ENCODE measurements at places on chromosomes 7 and 10.

- no peak for DNase-seq
These were observed 237.3 kb downstream of the CDK14 start for GRCh38 chr7:90833443-90833842.

GRCh38 chr10:2990764-2991163 is 76.6 kb upstream of the PFKP start:
- no peak for DNase-seq

GRCh38 chr10:119550827-119551226 is 8.3 kb upstream of the RGS10 start:
- DNase-seq, result no peak

DNA sequence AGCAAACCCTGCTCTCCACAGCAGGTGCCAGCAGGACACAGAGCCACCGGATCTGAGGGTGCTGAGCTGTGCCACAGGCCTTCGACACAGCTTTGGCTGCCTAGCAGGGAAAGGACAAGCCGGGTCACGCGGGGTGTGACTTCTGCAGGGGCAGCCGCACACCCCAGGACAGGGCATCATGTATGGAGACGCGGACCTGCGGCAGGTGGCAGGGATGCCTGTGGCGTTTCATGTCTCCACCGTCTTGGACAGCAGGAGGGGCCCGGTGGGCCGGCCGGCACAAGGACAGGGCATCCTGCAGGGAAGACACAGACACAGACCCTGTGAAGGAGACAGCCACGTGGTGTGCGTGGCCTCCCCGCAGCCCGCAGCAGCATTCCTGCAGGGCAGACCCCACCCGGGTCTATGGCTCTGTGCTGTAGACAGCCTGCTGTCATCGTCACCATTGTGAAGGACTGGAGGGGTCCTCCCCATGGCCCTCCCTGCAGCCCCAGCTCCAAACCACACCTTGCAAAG is 109.2 kb downstream of the PDGFA start:
- DNase-seq, result no peak

GRCh38 chr10:72425133-72425532 is 70.4 kb upstream of the DNAJB12 start:
- DNase-seq, result no peak

- no peak for DNase-seq
These were observed 11.4 kb upstream of the SCART1 start for GRCh38 chr10:133442191-133442966.

- no peak for DNase-seq
These were observed 68.5 kb downstream of the TET1 start for GRCh38 chr10:68628576-68629127.

GRCh38 chr7:51789489-51789888 is 472.9 kb upstream of the COBL start:
- DNase-seq, result no peak

DNA sequence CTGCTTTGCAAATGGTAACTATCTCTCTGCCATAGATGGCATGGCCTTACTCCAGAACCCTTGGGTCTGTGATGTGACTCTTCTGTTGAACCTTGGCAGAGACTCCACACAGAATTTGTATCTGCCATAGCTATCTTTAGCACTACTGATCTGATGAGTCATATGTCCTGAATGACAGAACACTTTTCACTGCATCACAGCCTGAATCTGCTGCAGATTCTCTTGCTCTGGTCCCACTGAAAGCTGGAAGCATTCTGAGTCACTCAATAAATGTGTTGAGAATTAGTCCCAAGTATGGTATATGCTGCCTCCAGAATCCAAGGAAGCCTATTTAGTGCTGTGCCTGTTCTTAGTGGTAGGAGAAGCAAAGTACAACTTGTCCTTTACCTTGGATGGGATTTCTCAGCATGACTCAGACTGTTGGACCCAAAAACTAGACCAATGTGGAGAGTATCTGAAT is 39.5 kb upstream of the ANKRD1 start:
- no peak for DNase-seq

GRCh38 chr7:30896036-30896435 is 15.6 kb upstream of the AQP1 start:
- no peak for DNase-seq

DNA sequence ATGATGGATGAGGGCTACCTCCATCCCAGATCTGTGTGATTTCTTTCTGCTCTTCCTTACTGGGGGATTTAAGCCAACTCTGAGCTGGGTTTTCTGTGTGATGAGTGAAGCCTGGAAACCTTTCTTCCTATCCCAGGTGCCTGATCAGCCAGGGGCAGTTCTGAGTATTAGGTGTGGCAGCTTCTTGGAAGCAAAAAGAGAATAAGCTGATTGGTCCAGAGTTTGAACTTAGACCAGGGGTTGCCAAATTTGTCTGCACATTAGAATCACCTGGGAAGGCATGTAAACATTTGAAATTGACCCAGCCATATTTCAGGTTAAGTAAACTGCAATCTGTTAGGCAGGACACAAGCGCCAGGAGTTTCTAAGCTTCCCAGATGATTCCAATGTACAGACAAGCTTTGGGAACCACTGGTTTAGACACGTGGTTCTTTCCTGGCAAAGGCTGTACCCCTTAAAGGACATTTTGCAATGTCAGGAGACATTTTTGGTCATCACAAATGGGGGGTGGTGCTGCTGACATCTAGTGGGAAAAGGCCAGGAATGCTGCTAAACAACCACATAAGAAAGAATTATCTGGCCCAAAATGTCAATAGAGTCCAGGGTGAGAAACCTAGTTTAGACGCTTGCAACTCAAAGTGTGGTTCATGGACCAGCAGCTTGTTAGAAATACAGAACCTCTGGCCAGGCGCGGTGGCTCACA is 160.5 kb upstream of the GHITM start:
- DNase-seq, result no peak

DNA sequence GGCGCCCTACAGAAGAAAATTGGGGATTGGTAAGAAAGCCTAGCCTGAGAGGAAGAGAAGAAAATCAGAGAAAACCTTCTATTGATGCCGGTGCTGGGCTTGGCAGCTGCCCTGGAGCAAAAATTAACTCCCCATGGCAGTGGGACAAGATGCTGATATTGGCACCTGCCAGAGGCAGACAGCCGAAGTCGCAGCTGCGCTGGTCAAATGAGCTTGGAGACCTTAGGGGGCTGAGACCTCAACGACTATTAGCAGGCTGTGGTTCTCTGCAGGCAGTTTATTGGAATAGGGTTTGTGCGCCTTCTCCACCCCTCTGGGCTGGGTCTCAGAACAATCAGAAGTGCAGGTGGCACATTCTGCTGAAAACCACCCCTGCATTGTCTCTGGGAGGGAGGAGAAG is 213.7 kb downstream of the GFRA1 start:
- no peak for DNase-seq

- no peak for DNase-seq
These were observed 44.6 kb upstream of the VDAC2 start for GRCh38 chr10:75165684-75166622.

- no peak for DNase-seq
These were observed 224.6 kb downstream of the WDR37 start for GRCh38 chr10:1280466-1281404.

DNA sequence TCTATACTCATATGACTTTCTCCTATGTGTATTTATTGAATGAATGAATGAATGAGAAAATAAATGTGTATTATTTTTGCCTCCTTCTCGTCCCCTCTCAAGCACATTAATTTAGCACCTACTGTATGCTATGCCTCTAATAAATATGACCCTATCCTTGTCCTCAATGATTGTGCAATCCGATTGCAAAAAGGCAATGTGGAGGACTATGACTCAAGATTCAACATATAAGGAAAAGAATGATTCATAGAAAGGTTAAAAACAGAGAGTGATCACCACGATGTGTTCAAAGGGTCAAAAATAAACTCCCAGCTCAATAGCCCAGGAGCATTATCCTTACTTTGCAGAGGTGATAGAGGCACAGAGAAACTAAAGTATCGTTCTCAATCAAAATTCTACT is 322.8 kb upstream of the SORCS1 start:
- no peak for DNase-seq

- DNase-seq, result no peak
These were observed 165.3 kb downstream of the AGMO start for GRCh38 chr7:15396210-15397158.

DNA sequence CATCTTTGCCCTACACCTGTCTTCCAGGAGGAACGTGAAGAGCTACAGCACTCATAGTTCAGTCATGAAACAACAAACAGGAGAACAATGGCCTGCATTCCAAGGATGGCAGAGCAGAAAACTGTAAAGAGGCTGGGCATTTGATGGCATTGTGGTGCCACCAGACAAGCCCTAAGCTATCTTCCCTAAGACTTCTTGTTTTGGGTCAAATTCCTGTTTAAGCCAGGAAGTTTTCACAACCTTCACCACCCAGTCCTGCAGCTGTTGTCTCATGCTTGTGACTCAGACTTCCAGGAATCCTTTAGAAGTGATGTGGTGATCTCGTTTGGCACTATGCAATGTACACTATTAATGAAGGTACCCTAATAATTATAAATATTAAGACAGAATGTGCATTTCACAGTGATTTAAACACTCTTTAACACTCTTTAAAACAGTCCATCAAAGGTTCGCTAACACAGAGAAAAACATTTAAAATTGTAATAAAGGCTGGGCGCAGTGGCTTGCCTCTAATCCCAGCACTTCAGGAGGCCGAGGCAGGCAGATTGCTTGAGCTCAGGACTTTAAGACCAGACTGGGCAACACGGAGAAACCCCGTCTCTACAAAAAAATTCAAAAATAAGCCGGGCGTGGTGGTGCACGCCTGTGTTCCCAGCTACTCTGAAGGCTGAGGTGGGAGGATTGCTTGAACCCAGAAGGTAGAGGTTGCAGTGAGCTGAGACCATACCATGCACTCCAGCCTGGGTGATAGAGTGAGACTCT is 2.7 kb upstream of the HERPUD2 start:
- no peak for DNase-seq

DNA sequence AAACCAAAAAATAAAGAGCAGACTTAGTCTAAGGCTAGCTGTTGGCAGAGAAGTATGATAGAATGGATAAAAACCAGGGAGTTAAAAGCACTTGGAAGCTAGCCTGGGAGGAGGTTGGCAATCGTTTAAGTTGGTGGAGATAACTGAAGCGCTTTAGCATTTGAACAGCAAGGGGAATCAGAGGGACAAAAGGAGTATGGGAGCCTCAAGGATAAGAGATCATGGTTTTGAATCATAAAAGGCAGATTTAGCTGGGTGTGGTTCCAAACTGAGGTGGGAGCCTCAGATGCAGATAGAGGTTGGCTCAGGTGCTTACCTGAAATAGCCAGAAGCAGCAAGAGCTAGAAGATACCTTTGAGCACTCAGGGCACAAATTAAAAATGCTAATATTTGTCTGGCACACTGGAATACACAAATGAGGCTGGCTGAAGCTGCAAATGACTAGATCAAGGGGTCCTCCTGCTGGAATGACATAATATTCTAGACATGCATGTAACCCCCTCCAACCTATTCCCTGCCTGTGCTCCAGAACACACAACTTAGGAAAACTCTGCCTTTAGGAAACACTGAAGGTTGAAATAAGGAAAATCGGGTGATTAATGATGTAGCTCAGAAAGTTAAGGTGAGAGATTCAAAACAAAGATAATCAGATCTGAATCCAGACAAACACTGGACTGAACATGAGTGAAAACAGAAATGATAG is 372.3 kb upstream of the LRRN3 start:
- DNase-seq, result no peak

DNA sequence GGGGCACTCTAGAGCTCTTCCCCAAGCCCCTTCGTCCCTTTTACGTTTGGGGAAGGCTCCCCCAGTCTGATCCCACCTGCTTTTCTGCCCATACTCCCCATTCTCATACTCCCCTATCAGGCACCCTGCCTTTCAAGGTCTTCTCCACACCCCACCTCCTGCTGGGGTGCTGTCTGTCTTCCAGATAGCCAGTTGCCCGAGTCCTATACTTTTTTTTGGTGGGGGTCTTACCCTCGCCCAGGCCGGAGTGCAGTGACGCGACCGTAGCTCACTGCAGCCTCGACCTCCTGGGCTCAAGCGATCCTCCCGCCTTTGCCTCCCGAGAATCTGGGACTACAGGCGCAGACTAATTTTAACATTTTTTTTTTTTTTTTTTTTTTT is 775 bp upstream of the ABHD11 start:
- no peak for DNase-seq

DNA sequence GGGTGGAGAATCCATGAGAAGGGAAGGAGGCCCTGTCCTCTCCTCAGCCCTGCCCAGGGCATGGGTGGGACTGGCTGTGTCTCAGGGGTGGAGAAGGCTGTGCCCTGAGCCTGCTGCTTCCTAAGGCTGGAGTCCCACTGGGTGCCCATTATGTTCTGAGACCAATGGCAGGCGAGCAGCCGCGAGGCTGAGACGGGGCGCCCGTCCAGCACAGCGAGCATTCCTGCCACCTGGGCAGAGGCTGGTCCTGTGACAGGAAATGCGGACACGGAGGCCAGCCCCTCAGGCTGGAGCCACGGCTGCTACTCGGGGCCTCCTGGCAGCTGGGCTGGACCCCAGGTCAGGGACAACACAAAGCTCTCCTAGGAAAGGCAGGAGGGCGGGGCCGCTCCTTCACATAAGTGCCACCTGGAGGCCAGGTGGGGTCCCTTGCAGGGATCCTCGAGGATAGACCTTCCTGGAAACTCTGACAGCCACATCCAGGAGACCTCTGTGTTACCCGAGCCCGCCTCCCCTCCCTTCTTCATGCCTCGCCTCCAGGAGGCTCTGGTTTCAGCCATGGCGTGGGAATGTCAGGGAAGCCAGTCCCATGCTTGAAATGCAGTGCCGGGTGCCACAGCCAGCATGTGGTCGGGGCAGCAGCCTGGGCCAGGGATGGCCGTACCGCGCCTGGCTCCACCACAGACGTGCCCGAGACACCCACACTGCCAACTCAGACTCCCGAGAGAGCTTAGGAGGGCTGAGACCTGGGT is 173.9 kb downstream of the USP6NL start:
- no peak for DNase-seq

GRCh38 chr7:118793582-118793981 is 569.1 kb downstream of the ANKRD7 start:
- DNase-seq, result no peak

DNA sequence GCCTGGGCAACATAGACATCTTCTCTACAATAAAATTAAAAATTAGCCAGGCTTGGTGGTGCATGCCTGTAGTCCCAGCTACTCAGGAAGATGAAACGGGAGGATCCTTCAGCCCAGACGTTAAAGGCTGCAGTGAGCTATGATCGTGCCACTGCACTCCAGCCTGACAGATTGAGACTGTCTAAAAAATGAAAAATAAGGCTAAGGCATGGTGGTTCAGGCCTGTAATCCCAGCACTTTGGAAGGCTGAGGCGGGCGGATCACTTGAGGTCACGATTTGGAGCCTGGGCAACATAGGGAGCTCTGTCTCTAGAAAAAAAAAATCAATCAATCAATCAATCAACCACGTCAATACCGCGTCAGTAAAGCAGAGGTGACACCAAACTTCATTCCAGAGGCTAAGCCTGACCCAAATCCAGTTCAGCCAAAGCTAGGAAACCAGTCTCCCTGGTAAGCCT is 31.1 kb downstream of the MRPS24 start:
- DNase-seq, result no peak

- no peak for DNase-seq
These were observed 54.3 kb upstream of the PPP2R2D start for GRCh38 chr10:131846240-131847101.
